ENCODE measurements at places on chromosomes 13 and 19. TPM values are rescaled to one million over a fixed set of nuclear protein-coding genes. Genes with fewer than 3 reads are reported as not detected.

Gene LRRC63
- total RNA-seq: not detected

Gene CGB8
- total RNA-seq: 4.1 TPM

Gene APOC4
- not detected for total RNA-seq

Gene PRSS57
- not detected for total RNA-seq

Gene ERFL
- total RNA-seq: 0.35 TPM

Gene URAD
- total RNA-seq: not detected

Gene FAM216B
- total RNA-seq: not detected

Gene ETV2
- 1.2 TPM for total RNA-seq

Gene BEST2
- total RNA-seq: 0.62 TPM

Gene N4BP2L1
- total RNA-seq: not detected
